Kidney (tissue), 22 donors: ENCODE measurements at places on chromosomes 4 and X. TPM values are rescaled to one million over a fixed set of nuclear protein-coding genes. Genes with fewer than 3 reads are reported as not detected.

GPR78 gene
- polyA plus RNA-seq = not detected

GRCh38 chr4:6216588-6216987 is 16.2 kb upstream of the JAKMIP1 start:
- no peak for DNase-seq

DNA sequence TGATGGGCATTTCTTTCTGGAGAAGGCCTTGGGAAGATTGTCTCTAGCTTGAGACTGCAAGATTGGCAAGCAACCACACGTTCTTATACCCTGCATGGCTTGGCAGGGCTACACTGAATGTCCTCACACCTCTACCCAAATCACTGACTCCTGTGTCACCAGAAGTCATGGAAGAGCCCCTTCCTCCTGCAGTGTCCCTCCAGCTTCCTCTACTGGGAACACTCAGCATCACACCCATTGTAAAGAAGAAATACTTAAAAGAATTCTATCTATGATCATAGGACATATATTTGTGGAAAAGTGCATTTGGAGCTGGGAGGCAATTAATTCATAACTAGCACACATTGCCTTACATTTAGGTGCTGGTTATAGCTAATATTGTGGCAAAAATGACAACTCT is 113.1 kb downstream of the CCSER1 start:
- DNase-seq = no peak

- no peak for DNase-seq
These were observed 40.6 kb downstream of the TMEM164 start for GRCh38 chrX:110043506-110043905.

CFP gene
- polyA plus RNA-seq = 2.1 TPM

GRCh38 chrX:114841051-114841450 is 176.4 kb downstream of the IL13RA2 start:
- DNase-seq = no peak

GRCh38 chr4:40800064-40800463 is 50.3 kb downstream of the NSUN7 start:
- DNase-seq = no peak

- no peak for DNase-seq
These were observed 99.1 kb upstream of the TLR2 start for GRCh38 chr4:153585026-153585425.

SYTL5 gene
- 0.65 TPM for polyA plus RNA-seq

MTMR1 gene
- 6.2 TPM for polyA plus RNA-seq

- DNase-seq = no peak
These were observed 32.5 kb downstream of the MEPE start for GRCh38 chr4:87865288-87865687.

PROM1 gene
- polyA plus RNA-seq = 28.8 TPM

- DNase-seq = no peak
These were observed 4.4 kb downstream of the FBXW7 start for GRCh38 chr4:152531479-152531878.

GRCh38 chr4:21845663-21846062 is 102.9 kb downstream of the KCNIP4 start:
- no peak for DNase-seq

- DNase-seq = no peak
These were observed 203.5 kb downstream of the PRDM5 start for GRCh38 chr4:120718979-120719566.

DNA sequence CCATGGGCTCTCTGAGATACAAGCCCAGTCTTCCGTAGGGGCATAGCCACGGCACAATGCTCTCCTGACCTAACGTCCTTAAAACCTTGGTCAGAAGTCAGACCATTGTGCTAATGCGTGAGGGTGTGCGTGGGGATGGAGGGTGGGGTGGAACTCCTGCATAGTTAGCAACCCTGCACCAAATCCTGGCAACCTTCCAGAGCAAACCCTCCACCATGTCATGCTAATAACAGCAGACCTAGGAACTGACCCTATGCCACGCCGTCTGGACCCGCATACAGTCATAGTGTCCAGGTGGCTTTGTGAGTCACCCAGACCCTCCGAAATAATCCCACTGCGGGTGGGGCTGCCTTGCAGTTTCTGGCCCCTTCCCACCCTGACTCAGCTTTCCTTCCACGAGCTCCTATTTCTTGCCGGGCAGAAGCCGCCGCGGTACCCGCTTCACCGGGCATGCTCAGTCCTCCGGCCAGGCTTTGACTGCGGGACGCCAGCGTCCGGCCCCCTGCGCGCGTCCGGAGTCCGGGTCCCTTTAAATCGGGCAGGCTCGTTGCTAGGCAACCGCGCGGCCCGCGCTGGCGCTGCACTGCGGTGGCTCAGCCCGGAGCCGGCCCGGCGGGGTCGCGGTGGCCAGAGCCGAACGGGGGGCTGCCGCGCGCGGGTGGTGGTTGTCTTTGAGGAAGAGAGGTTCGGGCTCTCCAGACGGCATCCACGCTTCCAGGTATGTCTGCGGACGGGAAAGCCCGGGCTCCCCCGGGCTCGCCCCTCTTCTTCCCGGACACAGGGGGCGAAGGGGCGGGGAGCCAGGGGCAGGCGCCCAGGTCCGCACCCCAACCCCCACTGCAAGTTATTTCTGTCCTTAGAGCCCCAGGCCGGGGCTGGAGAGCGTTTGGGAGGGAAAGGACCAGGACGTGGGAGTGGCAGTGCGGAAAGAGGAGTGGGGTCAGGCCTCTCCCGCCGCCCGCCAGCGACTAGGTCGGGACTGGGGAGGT is at the start of gene CCDC160:
TSS of gene CCDC160 (plus strand) at position 557 of the 989 bp plus-strand sequence. CDS start 7,619 bp downstream, outside the sequence.
- DNase-seq = peak; percentile 79

DNA sequence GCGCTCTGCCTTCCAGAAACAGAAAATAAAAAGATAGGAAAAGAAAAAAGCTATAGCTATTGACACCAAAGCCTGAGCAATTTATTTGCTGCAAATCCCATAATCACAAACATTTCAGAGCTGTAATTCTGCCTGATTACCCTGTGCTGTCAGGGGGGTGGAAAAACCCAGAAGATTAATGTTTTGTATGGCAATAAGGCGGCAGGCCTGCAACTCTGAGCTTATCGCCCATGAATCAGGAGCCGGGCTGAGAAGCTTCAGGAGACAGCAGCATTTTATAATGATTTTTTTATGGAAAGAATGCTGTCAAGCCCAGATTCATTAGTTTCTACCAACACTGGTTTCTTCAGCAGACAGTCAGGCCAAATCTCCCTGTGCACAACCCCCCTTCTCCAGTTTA is 82.6 kb upstream of the TMEM164 start:
- DNase-seq = no peak

MAGEE2 gene
- polyA plus RNA-seq = 0.34 TPM

GPR119 gene
- not detected for polyA plus RNA-seq

DNA sequence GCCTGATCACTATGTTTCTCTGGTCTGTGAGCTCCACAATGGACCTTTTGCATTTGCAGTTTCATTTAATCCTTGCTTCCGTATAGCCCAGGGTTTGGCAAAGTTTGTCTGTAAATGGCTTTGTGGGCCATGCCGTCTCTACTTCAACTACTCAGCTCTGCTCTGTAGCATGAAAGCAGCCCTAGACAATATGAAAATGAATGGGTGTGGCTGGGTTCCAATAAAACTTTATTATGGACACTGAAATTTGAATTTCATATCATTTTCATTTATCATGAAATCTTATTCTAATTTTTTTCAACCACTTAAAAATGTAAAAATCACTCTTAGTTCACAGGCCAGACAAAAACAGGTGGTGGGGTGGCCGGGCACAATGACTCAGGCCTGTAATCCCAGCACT is 41.5 kb downstream of the ACE2 start:
- no peak for DNase-seq

GRCh38 chrX:136910565-136911035 is 30.1 kb upstream of the RBMX start:
- no peak for DNase-seq

DNA sequence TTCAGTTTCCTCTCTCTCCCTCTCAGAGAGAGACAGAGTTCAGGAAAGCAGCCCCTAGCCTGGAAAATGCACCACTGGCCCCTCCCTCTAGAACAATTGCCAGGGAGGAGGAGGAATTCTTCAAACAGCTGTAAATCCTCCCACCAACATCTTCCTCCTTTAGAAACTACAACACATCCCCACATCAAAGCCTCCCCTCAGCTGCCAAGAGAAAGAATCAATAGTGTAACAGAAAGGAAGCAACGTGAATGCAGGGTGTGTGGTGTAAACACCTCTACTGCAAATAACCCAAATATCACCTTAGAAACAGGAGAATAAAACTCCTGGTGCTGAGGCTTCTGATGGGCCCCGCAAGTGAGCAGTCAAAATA is 249.9 kb upstream of the GATB start:
- no peak for DNase-seq

GRCh38 chrX:48996969-48997368 is 5.1 kb downstream of the GRIPAP1 start:
- no peak for DNase-seq

PF4V1 gene
- polyA plus RNA-seq = not detected

- DNase-seq = no peak
These were observed 56.8 kb upstream of the MSANTD1 start for GRCh38 chr4:3192188-3192587.

DNA sequence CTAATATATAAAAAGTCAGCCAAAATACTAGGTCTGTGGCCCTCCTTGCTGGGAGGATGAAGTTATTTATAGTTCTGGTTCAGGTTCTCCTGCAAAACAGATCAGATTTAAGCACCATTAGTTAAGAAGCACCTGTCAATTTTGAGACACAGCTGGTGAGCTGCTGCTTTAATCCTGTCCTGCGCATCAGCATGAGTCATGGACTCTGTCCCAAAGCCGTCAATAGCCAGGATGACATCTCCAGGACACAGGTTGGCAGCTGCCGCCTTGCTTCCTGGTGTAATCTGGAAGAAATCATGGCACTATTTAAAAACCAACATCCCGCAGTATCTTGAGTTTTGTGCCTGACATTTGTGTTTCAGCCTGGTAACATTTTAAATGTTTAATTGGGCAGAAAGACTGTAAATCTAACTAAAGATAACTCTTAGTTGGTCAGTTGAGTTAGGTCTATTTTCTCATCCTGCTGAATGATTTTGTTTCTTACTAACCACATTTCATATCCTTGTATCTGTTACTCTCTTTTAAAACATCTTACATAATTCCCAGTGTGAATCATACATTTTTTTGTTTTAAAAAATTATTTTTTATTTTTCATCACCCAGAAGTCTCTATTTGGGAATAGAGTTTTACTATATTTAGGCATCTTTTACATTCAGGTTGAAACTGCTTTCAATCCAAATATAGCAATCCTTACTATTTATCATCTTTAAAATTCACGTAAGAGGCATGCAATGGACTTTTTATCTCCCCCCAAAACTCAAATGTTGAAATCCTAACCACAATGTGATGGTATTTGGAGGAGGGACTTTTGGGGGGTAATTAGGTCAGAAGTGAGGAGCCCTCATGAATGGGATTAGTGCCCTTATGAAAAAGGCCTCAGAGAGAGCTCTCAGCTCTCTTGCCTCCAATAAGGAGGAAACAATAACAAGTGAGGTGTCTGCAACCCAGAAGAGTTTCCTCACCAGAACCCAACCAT is 10.1 kb downstream of the PDLIM3 start:
- DNase-seq = no peak

- peak; percentile 76 for DNase-seq
These were observed 626 bp downstream of the YTHDC1 start for GRCh38 chr4:68349279-68349648.

GRCh38 chr4:133316909-133317308 is 167.8 kb downstream of the PCDH10 start:
- DNase-seq = no peak

GRCh38 chr4:38618505-38618904 is 45.5 kb upstream of the KLF3 start:
- DNase-seq = no peak

- no peak for DNase-seq
These were observed 2.7 kb downstream of the CT55 start for GRCh38 chrX:135168486-135168885.

DNA sequence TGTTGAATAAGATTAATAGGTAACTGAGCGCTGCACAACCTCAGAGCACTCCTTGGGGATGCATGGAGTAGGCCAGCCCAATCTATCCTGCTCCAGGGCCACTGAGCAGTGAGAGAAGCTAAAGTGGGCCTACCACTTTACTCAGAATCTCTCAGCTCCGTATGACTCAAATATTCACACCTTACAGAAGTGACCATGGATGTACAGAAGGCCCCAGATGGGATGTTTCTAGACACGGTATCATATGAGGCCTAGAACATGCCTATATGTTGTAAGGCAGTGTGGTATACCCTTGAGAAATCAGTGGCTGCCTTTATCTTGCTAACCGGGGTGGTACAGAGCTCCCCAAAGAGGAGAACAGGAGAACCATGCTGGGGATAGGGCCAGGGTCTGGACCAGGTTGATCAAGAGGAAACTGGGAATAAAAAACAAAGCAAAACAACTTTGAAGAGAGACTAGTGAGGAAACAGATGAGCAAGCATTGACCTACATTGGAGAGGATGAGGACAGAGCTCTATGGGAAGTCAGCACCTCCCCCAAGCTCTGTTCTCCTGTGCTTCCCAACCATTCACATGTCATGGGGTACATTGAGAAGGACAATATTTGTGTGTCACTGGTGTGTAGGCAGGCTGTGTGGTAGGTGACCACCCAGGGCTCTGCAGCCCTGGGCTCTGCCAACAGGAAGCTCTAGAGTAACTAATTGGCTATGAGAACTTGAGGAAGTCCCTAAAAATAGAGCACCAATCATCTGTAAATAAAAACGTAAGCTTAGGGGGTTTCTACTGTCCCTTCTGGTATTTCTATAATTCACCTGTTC is 31.4 kb downstream of the HOPX start:
- no peak for DNase-seq

ZGRF1 gene
- polyA plus RNA-seq = 0.73 TPM

DNA sequence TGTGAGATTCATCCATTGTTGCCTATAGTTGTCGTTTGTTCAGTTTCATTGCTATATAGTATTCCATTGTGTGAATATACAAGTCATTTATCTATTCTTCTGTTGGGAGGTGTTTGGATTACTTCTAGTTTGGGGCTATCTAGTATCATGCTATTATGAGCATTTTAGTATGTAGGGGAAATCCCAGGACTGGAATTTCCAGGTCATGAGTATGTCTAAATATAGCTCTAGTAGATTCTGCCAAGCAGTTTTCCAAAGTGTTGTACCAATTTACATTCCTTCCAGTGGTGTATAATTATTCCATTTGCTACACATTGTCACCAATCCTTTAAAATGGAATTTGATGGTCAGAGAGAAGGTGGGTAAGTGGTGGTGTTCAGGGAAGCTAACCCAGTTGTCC is 30.1 kb downstream of the EGFL6 start:
- DNase-seq = no peak
